ENCODE measurements at places on chromosomes 4 and X. TPM values are rescaled to one million over a fixed set of nuclear protein-coding genes. Genes with fewer than 3 reads are reported as not detected.
A peak's percentile ranks its signal among the peaks of the same experiment; 100 is the strongest.

Gene FAM9C
- total RNA-seq: not detected

DNA sequence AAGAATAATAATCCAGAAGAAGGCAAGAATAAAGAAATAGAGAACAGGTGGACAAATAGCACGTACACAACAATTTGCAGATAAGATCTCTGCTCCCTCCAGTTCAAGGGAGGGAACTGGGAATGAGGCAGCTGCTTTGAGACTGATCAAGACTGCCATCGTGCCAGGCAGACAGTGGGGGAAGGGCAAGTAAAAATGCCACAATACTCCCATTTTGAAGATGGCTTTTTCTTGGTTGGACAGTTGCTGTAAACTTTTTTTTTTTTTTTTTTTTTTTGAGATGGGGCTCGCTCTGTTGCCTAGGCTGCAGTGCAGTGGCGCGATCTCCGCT lies 17.2 kb downstream of the USP11 start:
- peaks cover 10% of the 10 kb centered on the region for H3K36me3 ChIP-seq
- no peaks in the 10 kb centered on the region for H3K27me3 ChIP-seq
- H3K27ac ChIP-seq: no peak overlapping the region
- H3K4me1 ChIP-seq: no peaks in the 10 kb centered on the region
- no peak for DNase-seq
- no peak overlapping the region for H3K4me3 ChIP-seq

DNA sequence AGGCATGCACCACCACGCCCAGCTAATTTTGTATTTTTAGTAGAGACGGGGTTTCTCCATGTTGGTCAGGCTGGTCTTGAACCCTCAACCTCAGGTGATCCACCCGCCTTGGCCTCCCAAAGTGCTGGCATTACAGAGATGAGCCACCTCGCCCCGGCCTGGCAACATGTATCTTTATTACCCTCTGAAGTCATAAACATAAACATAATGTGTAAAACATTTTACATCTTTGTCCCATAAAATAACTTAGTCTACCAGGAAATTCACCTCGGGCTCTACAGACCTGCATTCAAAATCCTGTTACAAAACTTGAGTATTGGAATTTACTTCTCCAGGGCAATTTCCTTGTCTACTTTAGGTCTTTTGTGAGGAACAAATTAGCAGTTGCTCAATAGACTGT lies 68.1 kb upstream of the DUSP21 start:
- no peak overlapping the region for H3K4me3 ChIP-seq
- DNase-seq: no peak
- H3K27me3 ChIP-seq: no peaks in the 10 kb centered on the region
- H3K4me1 ChIP-seq: no peaks in the 10 kb centered on the region

Gene ITIH6
- not detected for total RNA-seq

Gene XG
- total RNA-seq: 7.7 TPM

DNA sequence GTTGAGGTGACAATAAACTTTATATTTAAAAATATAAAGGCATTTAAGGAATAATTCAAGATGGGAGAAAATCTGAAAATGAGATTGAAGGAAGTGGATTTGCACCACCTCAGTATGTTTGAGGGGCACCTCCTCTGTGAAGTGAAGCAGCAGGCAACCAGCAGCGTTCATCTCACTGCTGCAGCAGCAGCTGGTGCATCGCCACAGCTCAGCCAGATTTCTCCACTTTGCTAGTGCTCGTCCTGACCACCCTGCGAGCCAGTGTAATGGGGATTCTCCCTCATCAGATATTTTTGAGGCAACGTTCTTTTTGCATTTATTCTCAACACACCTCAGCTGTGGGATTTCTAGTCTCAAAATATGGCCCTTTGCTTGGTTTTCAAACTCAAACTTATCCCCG lies 13.9 kb downstream of the LRAT start:
- H3K4me3 ChIP-seq: no peak overlapping the region
- DNase-seq: no peak
- no peaks in the 10 kb centered on the region for H3K36me3 ChIP-seq
- H3K27ac ChIP-seq: no peak overlapping the region

Gene MAGEA10
- not detected for total RNA-seq

DNA sequence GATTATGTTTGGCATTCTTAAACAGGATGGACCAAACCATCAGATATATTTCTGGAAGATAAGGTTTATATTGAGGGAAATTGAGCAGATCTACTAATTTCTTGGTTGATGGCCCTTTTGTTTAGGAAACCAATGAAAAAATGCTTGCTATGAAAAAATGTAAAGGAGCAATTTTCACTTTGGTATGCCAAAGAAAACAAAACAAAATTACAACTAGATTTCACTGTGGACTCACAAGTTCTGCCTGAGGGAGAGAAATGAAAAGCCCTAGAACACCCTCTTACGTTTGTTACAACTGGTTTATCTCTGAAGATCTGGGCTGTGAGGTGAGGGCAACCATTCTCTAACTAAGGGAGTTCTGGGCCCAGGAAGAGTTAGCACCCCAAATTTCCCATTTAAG lies 122.5 kb upstream of the IL15 start:
- H3K4me1 ChIP-seq: no peaks in the 10 kb centered on the region
- no peak overlapping the region for H3K4me3 ChIP-seq
- no peaks in the 10 kb centered on the region for H3K36me3 ChIP-seq
- peaks cover 4% of the 10 kb centered on the region for H3K27me3 ChIP-seq
- no peak overlapping the region for H3K27ac ChIP-seq

DNA sequence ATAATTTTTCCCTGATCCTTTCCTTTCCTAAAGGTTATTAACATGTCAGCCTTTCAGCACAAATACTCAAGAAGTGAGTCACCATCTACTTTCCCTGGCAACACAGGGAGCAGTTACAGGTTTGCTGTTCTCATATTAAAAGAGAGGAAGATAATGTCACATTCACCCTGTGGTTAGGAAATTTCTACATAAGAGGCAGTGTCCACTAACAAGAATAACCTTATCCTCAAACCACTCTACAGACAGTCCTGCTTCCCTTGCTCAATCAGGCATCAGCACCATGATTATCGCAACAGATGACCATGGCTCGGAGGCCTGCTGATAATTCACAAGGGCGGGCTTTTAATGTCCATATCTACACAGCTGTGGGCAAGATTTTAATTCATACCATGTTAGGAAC lies 30.9 kb downstream of the RNF150 start:
- H3K4me1 ChIP-seq: no peaks in the 10 kb centered on the region
- DNase-seq: no peak
- no peaks in the 10 kb centered on the region for H3K27me3 ChIP-seq
- no peak overlapping the region for H3K4me3 ChIP-seq
- no peak overlapping the region for H3K27ac ChIP-seq

GRCh38 chrX:3576886-3577501 lies 136.5 kb downstream of the PRKX start:
- no peaks in the 10 kb centered on the region for H3K4me1 ChIP-seq
- no peak overlapping the region for H3K4me3 ChIP-seq
- DNase-seq: no peak
- peaks cover 4% of the 10 kb centered on the region for H3K27me3 ChIP-seq
- no peak overlapping the region for H3K27ac ChIP-seq
- no peaks in the 10 kb centered on the region for H3K36me3 ChIP-seq

DNA sequence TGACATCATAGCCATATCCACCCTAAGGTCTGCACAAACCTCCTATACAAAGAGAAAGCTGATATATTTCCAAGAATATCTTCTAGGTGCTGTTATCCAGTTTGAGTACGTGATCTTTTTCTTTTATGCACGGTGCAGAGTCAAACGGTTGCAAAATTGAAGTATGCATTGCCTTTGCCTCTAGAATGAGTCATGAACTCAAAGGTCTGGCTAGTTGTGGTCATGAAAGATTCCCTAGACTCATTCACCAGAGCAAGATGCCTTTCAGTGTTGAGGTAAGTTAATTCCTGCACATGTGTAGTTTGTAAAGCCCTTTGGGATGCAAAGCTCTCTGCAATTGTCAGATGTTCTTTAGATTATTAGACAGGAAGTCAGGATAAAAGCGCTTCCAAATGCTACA lies 704.4 kb downstream of the PCDH19 start:
- no peak for DNase-seq
- no peaks in the 10 kb centered on the region for H3K36me3 ChIP-seq
- H3K4me1 ChIP-seq: no peaks in the 10 kb centered on the region
- H3K27me3 ChIP-seq: no peaks in the 10 kb centered on the region

Gene RASGEF1B
- 8.1 TPM for total RNA-seq

Gene PAGE5
- total RNA-seq: not detected

Gene TLR3
- total RNA-seq: 1.8 TPM

DNA sequence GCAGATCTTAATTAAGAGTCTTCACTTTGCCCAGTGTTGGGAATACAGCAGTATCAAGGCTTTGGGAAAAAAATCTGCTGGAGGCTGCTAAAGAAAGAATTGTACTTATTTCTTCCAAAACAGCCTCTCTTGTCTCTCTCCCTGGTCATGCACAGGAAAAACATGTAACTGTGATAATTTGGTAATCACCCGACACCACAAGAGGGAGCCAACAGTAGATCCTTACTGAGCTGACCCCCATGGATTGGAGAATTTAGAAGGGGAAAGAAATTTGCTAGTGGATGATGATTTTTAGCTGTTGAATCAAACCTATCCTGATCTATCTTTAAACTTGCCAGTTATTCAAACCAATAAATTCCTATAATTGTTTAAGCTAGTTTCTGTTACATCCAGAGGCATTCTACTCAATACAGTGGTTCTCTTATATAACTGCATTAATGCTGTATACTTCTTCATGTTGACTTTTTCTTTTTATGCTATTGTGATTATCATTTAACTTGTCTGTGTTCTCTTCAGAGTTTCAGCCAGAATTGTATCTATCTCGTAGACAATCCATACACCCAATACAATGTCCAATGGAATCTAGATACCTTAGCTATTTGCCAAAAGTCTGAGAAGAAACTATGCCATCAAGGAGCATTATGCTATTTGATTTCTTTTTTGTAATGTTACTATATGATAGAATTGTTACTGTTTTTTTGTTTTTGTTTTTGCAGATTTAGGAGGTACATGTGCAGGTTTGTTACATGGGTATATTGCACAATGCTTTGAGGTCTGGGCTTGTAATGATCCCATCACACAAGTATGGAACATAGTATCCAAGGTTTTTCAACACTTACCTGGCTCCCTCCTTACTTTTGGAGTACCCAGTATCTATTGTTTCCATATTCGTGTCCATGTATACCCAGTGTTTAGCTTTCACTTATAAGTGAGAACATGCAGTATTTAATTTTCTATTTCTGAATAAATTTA lies 31.3 kb upstream of the ARHGEF38 start:
- H3K4me3 ChIP-seq: no peak overlapping the region
- no peaks in the 10 kb centered on the region for H3K27me3 ChIP-seq
- DNase-seq: peak; percentile 75
- H3K4me1 ChIP-seq: no peaks in the 10 kb centered on the region

GRCh38 chrX:47690175-47690574 lies 31.2 kb upstream of the UXT start:
- H3K27ac ChIP-seq: no peak overlapping the region
- no peak overlapping the region for H3K4me3 ChIP-seq
- H3K36me3 ChIP-seq: no peaks in the 10 kb centered on the region
- DNase-seq: no peak
- H3K4me1 ChIP-seq: no peaks in the 10 kb centered on the region

- no peak for DNase-seq
- peaks cover 26% of the 10 kb centered on the region for H3K4me1 ChIP-seq
- no peaks in the 10 kb centered on the region for H3K27me3 ChIP-seq
- no peak overlapping the region for H3K4me3 ChIP-seq
- no peaks in the 10 kb centered on the region for H3K36me3 ChIP-seq
Observed at GRCh38 chr4:159160242-159160641, 57.4 kb downstream of the RAPGEF2 start.

Measured in A673 (cell line).